ENCODE measurements at places on chromosomes 5 and 9.

- no peak for DNase-seq
Observed at GRCh38 chr5:39025456-39025855, 48.7 kb downstream of the RICTOR start.

DNA sequence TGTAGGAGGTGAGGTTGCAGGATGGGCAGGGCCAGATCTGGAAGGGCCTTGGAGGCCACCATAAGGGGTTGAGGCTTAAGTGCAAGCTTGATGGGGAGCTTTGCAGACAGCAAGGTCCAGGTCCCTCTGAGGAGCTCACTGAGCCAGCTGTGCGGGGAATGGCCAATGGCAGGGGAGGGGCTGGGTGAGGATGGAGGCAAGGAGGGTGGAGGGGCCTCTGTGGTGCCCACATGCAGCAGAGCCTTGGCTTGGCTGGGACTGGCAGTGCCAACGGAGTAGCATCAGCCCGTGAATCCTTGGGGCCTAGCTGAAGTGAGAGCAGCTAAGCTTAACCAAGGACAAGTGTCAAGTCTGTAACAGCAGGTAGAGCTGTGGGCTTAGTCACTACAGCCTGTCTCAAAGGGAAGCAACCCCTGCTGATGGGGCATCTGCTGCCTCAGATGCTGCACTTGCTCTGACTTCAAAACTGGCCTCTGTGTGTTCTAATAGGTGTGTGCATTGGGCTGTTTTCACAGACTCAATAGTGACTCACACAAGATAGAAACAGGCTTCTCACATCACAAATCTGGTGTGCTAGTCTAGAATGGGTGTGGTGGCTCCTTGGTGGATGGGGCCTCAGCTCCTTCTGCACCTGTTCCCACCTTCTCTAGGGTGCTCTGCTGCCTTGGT lies 16.3 kb downstream of the GALNT12 start:
- DNase-seq, result no peak

DNA sequence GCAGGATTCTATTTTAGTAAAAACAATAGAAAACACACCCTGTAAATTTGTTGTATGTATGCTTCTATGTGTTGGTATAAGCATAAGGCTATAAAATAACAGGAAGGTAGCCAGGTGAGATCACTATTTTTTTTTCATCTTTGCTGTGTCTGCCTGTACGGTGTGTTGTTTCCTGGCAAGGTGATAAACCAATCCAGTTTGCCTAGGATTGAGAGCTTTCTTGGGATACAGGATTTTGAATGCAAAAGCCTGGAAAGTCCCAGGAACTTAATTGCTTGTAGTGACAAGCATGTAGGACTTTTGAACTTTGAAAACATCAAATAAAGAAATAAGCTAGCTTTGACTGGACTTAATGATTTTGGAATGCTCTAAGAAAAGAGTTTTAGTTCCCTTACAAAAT lies 83.3 kb upstream of the RORB start:
- DNase-seq, result no peak

- no peak for DNase-seq
Observed at GRCh38 chr9:126882746-126883145, 22.3 kb downstream of the ZBTB34 start.

GRCh38 chr5:6644794-6645241 lies 11.6 kb downstream of the SRD5A1 start:
- no peak for DNase-seq

- DNase-seq, result no peak
Observed at GRCh38 chr9:14081745-14082144, 232.2 kb downstream of the NFIB start.

- no peak for DNase-seq
Observed at GRCh38 chr9:95927271-95928004, 51.9 kb downstream of the ERCC6L2 start.

All from activated CD8-positive, alpha-beta memory T cell treated with anti-CD3 and anti-CD28 coated beads for 1 hour (primary cell).